Islet precursor cell (in vitro differentiated cells): ENCODE measurements at places on chromosomes 5 and 9.

DNA sequence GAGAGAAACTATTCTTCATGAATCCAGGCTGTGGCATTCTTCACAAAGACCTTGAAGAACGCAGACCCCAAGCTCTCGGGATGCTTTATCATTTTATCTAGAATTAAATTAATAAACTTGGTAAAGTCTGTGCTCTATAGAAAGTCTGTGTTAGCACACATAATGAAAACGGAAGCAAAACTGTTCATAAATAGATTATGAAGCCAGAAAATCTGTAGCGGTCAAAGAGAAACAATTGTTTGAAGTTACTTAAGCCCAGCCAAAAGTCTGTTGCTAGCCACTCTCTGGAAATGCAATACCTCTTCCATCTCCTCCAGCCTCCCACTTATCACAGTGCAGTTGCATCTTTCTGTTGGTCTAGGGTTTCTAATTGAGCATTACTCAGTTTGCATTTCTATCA lies 375.9 kb downstream of the KIF4B start:
- DNase-seq = no peak

DNA sequence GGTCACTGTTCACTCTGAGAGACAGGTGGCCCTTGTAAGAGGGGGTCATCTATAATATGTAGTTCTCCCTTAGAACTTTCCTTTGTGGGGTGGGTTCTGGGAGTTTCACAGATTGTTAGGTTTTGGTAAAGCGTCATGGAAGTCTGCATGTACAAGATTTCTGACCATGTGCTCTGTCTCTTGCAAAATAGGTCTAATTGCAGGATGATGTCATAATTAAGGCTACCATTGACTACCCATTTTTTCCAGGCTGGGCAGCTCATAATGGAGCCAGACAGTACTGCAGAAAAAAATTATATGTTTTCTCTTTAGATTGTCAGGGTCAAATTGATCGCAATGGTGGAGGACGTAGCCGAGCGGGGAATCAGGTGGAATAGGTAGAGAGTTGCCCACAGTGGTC lies 3.7 kb upstream of the GM2A start:
- no peak for DNase-seq

DNA sequence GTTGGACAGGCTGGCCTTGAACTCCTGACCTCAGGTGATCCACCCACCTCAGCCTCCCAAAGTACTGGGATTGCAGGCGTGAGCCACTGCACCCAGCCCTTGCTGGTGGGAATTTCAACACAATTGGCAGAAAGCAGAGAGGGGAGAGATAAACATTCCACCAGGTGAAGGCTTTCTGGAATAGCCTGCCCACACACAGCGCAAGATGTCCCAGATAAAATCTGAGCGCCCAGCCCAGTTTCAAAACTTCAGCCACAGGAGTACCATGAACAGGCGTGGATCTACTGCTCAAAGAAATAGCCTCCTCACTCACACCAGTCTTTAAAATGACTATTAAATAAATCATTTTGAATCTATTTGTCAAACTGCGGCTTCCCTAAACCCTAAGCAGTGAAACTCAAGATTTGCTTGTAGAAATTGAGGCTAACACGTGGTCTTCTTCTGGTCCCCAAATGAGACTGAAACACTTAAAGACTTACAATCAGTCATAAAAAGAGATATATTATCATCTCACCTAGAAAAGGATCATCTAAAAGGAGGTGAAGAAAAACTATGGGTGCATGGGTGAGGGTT lies 34.7 kb downstream of the CAPSL start:
- no peak for DNase-seq

GRCh38 chr9:130698514-130698913 lies 4.9 kb downstream of the EXOSC2 start:
- peak; percentile 62 for DNase-seq

- peak; percentile 93 for DNase-seq
These were observed at the start of gene AKNA for GRCh38 chr9:114387680-114388356. TSS of gene AKNA (minus strand) at chr9:114387982. CDS start at chr9:114381333, 6,649 bp downstream.

GRCh38 chr9:6925836-6926235 lies 168.1 kb downstream of the KDM4C start:
- DNase-seq = no peak

GRCh38 chr9:85729882-85730281 lies 11.9 kb downstream of the AGTPBP1 start:
- no peak for DNase-seq

DNA sequence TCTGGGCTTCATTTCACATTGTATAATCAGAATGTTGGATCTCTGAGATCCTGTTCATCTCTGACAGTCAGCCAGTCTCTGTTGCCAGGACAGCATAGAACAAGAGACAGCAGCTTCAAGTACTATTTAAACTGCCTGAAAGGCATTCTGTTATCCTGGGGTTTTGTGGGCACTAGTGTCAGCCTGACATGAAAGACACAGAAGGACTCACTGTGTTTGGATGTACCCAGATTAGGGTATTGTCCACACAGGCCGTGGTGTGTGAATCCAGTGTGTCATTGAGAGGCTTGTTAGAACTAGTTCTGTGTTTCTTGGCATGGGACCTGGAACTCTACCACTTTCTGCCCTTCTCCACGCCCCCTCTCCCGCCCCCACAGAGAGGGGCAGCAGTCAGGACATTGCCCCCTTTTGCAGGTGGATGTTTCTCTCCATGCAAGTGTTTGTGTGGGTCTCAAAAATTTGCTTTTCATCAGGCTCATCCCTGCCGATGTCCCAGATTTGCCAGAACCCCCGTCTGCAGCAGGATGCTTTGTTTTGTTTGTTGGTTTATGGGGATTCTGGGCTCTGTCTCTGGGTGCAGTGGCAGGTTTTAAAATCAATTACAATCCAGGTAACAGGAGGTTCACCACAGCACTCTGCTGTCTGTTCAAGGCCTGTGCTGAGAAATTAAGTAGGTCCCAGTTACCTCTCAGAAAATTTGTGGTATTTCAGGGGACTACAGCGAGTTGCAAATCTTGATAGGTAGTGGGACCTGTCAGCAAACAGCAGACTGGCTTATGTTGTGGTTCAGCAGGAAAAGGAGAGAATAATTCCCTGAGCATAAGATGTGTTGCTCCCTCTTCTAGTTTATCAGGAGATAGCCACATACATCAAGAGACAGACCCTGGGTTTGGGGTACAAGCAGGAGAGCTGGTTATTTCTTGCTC lies 144.6 kb downstream of the DOCK2 start:
- DNase-seq = no peak

DNA sequence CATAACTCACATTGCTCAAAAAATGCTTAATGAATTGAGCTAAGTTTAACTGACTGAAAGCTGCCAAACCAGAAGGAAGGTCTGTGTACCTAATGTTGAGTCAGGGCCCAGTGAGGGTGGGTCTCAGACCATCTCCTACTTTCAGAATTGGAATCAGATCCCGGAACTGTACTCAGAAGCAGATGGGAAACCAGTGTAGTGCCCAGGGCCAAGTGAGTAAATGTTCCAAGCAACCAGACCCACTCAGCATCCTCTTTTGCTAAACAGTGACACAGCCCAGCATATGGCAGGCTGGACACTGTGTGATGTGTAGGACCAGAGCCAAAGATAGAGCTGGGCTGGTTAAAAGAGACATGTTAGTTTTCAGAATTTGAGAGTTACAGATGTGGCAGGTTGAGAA lies 94.1 kb downstream of the PLCXD3 start:
- no peak for DNase-seq

DNA sequence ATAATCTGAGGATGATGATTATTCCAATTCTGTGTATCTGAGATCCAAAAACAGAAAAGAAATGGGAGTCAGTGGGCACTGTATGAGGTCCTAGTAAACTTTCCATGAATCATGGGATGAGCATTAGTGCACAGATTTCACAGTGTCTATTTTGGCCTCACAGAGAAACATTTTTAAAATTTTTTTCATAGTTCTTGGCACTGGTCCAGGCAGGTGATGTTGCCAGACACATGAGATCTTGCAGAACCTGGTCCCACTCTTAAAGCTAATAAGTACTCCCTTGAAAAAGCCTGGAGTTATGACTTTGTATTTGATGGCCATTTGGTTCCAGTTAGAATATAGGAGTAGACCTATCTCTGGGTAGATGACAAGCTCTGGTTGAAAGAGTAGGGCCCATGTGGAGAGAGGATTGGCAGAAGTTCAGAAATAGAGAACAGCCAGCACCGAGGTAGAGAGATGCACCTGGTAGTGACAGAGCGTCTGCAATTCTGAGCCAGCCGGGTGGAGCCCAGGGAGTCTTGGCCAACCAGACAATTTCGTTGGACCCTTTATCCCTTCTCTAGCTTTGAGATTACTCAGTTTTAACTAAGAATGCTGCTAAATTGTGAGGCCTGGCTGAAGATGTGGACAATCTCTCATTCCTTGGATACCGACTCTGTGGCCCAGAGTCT lies 6.3 kb upstream of the TNFSF15 start:
- no peak for DNase-seq

DNA sequence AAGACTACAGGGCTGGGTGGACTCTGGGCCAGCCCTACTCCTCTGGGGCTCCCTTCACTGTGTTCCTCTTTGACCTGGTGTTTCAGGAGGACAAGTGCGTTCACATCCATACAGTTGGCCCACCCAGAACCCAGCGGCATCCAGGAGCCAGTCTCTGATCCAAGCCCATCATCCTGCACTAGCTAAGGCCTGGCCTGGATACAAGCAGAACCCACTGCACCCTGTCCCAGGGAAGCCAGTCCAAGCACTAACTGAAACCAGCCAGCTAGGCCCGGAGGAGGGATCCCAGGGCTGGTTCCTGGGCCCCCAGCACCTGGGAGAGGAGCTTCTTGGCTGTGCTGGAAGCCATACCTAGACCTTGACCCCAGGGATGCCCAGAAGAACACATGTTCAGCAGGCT lies 4.1 kb upstream of the GBGT1 start:
- no peak for DNase-seq

- no peak for DNase-seq
These were observed 343.9 kb downstream of the NFIB start for GRCh38 chr9:13970018-13970417.

GRCh38 chr5:16536246-16536645 lies 70.6 kb upstream of the ZNF622 start:
- DNase-seq = no peak

DNA sequence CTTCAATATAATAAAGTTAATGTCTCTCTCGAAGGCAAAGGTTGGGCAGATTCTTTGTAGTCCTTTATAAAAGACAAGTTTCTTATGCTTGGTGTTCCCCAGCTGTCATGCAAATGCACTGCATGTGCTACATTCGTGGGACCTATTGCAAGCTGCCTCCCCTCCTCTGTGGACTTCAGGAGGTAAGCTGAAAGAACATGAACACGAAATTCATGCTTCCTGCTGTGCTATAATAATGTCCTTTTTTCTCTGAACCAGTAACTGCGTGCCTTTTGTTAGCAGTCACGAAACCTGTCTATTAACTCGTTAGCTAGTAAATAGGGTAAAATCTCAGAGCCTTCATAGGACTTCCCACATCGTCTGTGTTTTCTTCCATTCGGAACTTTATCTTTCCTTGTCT lies 363.5 kb downstream of the CDH9 start:
- no peak for DNase-seq

DNA sequence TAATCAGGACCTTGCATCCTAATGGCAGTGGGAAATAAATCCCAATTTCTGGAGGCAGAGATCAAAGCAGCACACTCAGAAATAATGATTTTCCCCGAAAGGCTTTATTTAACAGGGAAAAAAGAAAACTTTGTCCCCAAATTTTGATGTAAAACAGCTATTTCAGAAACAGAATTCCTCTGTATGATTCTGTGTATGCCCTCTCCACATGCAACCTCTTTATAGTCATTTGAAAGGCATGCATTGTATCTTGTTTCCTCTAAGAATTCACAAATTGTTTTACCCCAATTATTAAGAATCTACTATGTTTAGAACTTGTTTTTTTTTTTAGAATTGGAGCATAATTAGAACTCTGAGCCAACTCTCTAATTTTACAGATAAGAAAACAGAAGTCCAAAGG lies 2.7 kb upstream of the PTAR1 start:
- no peak for DNase-seq

DNA sequence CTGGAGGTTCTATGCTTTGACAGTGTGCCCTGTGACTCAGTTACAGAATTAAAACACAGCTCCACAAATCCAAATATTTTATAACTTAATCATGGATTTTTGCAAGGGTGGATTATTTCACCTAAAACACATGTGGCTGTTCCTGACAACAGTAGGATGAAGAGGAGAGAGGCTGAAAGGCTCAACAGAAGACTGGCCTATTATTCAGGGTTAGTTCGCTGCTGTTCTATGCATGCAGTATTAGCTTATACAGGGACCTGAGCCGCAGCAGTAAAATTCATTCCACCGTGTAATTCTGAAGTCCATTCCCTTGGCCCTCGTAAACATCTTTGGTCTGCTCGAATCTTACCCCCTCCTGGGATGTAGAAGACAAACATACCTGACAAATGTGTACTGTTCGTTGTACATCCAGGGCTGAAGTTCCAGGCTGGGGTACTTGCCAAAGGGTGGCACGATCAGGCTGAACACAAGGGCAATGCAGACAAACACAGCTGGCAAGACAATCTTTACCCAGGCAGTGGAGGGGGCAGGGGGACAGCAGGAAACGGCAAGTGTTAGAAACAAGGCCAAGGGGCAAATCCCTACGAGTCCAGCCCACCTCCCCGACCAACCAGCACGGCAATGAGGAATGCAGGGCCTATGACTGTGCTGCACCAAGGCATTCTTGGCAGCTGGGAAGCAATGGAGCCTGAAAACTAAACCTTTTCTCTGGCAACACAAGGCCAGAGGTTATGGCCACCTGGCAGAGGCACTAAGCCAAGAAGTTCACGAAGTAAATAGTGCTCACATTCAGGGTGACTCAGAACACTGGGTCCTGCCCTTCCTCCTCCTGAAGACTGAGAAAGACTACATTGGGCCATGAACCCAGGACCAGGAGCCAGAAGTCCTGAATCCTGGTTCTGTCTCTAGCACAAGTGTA lies 46.8 kb downstream of the NIPSNAP3B start:
- peak; percentile 56 for DNase-seq

- no peak for DNase-seq
These were observed 438.8 kb upstream of the SEMA6A start for GRCh38 chr5:117013280-117013877.

DNA sequence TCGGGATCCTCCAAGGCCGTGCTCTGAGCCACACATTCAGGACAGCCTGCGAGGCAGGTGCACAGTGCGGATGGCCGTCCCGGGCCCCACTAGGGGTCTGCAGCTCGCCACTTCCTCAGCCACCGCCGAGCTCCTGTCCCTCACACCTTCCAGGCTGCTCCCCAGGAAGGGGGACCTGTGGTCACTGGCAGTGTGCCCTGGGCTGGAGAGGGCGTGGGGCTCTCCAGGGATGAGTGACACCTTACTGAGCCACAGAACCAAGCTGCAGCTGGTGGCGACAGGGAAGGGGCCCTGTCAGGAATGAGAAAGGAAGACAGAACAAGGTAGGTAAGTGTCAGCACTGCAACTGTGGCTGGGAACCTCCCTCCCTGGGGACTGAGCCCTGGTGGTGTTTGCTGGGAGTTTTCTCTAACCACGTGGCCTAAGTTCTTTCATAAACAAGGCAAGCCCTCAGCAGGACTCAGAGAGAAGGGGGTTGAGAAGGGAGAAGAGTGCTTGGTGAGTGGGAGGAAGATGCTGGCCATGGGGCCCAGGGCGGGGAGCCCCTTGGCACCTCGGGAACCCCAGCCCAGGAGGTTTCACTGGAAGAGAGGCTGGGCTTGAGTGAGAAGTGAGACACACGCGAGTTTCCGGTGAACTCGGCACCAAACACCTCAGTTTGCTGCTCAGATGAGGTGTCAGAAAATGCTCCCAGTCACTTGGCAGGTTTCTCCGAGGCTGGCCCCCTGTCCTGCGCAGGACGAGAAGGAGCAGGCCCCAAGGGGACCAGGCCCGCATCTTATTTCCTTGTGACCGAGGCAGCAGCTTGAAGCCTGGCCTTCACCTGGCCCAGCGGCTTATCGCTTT lies 5.2 kb downstream of the IL13 start:
- no peak for DNase-seq

- no peak for DNase-seq
These were observed 524.5 kb upstream of the RGMB start for GRCh38 chr5:98248949-98249348.

- DNase-seq = no peak
These were observed 58.6 kb downstream of the LPAR1 start for GRCh38 chr9:110979636-110980035.
